ENCODE measurements at places on chromosomes 4 and X. TPM values are rescaled to one million over a fixed set of nuclear protein-coding genes. Genes with fewer than 3 reads are reported as not detected.

The GAGE12J gene
- not detected for total RNA-seq

The PABPC4L gene
- 0.43 TPM for total RNA-seq

The ADGRG2 gene
- total RNA-seq, result 0.37 TPM

The NUDT9 gene
- total RNA-seq, result 30.1 TPM

The EDA gene
- total RNA-seq, result 5.1 TPM

The RHOH gene
- total RNA-seq, result 1.0 TPM

The TRMT44 gene
- total RNA-seq, result 8.7 TPM

The PAGE2B gene
- total RNA-seq, result not detected

The GYPE gene
- total RNA-seq, result 0.28 TPM

The CRLF2 gene
- not detected for total RNA-seq

The CDX4 gene
- not detected for total RNA-seq

The WAS gene
- total RNA-seq, result 0.51 TPM

The SLC9B2 gene
- 3.2 TPM for total RNA-seq

The IDH3G gene
- total RNA-seq, result 23.8 TPM

The FSTL5 gene
- 0.14 TPM for total RNA-seq

The WDR13 gene
- total RNA-seq, result 113 TPM

The LDOC1 gene
- total RNA-seq, result 9.4 TPM

The DCAF8L2 gene
- total RNA-seq, result not detected

The APLN gene
- total RNA-seq, result 0.09 TPM

The CCDC158 gene
- 0.87 TPM for total RNA-seq

The ZAR1 gene
- total RNA-seq, result not detected

The UCHL1 gene
- 10.5 TPM for total RNA-seq

The PWWP3B gene
- 6.7 TPM for total RNA-seq

The ZBTB33 gene
- 5.3 TPM for total RNA-seq

The ZIC3 gene
- total RNA-seq, result 0.22 TPM

The POU4F2 gene
- total RNA-seq, result not detected

The WWC2 gene
- 20.8 TPM for total RNA-seq

The RIBC1 gene
- total RNA-seq, result 1.2 TPM

The LRCH2 gene
- total RNA-seq, result 0.40 TPM

The UGT2B17 gene
- total RNA-seq, result 0.87 TPM

The MFAP3L gene
- total RNA-seq, result 2.2 TPM

The HSPA4L gene
- total RNA-seq, result 7.1 TPM

The HUWE1 gene
- 86.7 TPM for total RNA-seq

The SPOCK3 gene
- 0.16 TPM for total RNA-seq

The SLC6A14 gene
- 0.38 TPM for total RNA-seq

The GLRA2 gene
- total RNA-seq, result not detected

The AFF2 gene
- total RNA-seq, result 0.04 TPM

The PAGE2 gene
- not detected for total RNA-seq

The TEX13B gene
- not detected for total RNA-seq

The CASP6 gene
- 9.3 TPM for total RNA-seq

The SSX4B gene
- not detected for total RNA-seq

The GUCY1A1 gene
- total RNA-seq, result 26.4 TPM

The TLR6 gene
- 0.20 TPM for total RNA-seq

The PALLD gene
- 21.6 TPM for total RNA-seq

The CXorf51B gene
- total RNA-seq, result not detected

The RS1 gene
- not detected for total RNA-seq

The IGSF1 gene
- total RNA-seq, result 1.7 TPM

The EGFL6 gene
- total RNA-seq, result 0.06 TPM

The ACSL4 gene
- 21.2 TPM for total RNA-seq

The JAKMIP1 gene
- total RNA-seq, result 0.24 TPM

The IL3RA gene
- 0.97 TPM for total RNA-seq

The PRSS12 gene
- 10.3 TPM for total RNA-seq

The H2BW1 gene
- not detected for total RNA-seq

The ENPEP gene
- total RNA-seq, result 2.3 TPM
